GM13976 (cell line): ENCODE measurements at places on chromosomes 7 and 10.

GRCh38 chr10:104334965-104335650 is 3.2 kb downstream of the ITPRIP start:
- no peak for DNase-seq

DNA sequence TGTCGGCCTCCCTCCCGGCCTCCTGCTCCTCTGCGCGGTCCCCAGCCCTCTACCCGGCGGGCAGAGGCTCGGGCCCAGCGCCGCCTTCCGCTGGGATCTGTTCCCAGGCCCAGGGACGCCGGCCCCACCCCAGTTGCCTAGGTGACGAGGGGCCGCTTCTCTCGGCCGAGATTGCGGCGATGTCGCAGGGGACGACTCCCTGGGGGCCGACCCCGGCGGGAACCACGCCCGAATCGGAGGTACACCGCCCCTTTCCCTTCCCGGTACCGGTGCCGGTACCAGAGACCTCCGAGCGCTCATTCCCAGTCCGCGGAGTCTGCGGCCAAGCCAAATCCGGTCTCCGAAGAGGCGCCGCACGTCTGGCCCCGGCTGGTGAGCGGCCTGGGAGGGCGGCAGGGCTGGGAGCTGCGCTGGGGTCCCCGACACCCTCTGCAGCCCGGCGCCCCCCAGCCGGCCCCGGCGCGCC is at the start of gene CABCOCO1:
CABCOCO1 (plus strand) TSS at position 136 of the 466 bp plus-strand sequence; CDS start at position 180, 44 bp downstream.
- no peak for DNase-seq

- no peak for DNase-seq
These were observed 109.9 kb downstream of the ZMIZ1 start for GRCh38 chr10:79178614-79179163.

- no peak for DNase-seq
These were observed 5.2 kb downstream of the NEUROD6 start for GRCh38 chr7:31335161-31335856.

GRCh38 chr7:30148426-30148825 is 13.6 kb downstream of the MTURN start:
- DNase-seq, result no peak

- DNase-seq, result no peak
These were observed 56.3 kb downstream of the LHPP start for GRCh38 chr10:124517931-124518330.

DNA sequence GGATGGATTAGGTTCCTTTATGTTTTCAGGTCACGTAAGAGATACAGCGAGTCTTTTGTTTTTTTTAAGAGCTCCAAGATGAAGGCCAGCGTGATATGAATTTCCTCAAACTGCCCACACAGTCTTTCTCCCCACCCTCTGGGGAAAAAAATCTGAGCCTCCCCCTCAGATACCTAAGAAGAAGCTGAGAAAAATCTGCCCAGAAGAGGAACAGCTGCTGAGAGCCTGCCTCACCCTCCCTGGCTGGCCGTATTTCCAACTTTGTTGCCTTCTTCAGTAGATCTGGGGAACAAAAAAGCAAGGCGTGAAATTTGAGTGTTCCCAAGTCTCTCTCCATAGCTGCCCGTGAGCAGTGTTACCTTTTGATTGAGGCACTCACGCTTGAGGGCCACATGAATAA is 208.1 kb downstream of the KIAA1217 start:
- no peak for DNase-seq

GRCh38 chr7:31466036-31466435 is 47.9 kb upstream of the ITPRID1 start:
- DNase-seq, result no peak

DNA sequence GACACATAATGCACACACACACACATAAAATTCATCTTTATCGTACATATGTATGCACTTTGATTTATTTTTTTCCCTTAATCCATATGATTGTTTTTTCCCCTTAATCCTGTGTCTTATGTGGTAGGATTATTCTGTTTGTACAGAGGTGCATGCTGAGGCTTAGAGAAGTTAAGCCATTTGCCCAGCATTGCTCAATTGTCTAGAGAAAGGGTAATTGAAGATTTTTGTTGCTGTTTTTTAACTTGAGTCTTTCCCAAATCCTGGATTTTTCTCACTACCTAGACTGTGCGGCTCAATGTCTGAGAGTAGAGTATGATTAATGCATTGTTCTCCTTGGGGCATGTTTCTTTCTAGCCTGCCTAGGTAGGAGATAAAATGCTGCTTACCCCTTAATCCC is 35.0 kb downstream of the WBP1L start:
- no peak for DNase-seq

GRCh38 chr10:118735294-118735693 is 19.5 kb downstream of the CACUL1 start:
- no peak for DNase-seq

GRCh38 chr10:124534826-124535601 is 73.4 kb downstream of the LHPP start:
- no peak for DNase-seq

GRCh38 chr7:35823440-35823839 is 22.6 kb downstream of the SEPTIN7 start:
- no peak for DNase-seq

DNA sequence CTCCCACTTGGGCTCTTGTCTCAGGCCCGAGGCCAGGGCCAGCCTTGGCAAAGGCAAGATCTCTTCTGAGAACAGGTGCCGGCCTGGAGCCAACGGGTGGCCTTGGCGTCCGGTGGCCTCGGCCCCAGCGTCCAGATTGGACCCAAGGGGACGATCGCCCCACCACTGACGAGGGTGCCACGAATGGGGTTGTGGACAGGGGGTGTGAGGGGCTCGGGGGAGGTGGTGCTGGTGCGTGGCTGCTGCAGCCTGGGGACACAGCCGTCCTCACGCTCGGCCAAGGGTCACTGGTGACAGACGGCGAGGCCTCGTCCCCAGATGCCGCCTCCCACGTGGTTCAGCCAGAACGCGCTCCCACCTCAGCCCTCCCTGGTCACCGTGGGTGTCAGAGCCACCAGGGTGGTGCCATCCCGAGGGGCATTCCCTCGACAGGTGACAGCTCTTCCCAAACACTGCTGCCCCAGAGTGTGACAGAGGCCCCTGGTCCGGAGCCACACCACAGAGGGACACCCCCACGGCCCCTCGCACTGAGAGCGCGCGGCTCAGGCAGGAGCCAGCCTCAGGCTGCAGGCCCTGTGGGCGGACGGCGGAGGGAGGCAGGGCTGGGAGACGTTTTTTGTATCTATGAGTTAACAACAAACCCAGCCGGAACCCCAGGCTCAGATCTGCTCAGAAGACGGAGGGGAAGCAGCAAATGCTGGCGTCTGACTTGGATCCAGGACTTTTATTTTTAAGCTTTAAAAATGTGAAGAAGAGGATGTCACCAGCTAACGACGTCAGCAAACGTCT is 18.5 kb upstream of the CFAP46 start:
- DNase-seq, result no peak

DNA sequence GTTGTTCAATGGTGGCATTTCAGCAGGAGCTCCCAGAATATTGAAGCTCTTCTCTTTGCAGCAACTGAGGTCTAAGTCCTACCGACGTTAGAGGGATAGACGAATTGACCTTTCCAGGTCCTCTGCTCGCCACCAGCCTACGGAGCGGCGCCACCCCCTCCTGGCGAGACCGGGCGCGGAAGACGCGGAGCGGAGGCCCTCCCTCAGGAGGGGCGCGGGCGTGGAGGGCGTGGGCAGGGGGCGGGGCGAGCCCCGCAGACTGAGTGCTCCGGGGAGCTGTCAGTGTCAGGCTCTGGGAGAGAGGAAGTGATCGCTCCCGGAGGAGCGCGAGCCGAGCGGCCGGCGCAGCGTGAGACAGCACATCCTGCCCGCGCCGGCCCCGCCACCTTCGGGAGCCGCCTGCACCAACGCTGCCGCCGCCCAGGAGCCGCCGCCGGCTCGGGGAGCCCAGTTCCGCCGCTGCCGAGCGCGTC is at the start of gene DYNC1I1:
DYNC1I1 (plus strand) TSS at position 257 of the 473 bp plus-strand sequence. CDS start 32,176 bp downstream, outside the sequence.
- DNase-seq, result peak; percentile 84

DNA sequence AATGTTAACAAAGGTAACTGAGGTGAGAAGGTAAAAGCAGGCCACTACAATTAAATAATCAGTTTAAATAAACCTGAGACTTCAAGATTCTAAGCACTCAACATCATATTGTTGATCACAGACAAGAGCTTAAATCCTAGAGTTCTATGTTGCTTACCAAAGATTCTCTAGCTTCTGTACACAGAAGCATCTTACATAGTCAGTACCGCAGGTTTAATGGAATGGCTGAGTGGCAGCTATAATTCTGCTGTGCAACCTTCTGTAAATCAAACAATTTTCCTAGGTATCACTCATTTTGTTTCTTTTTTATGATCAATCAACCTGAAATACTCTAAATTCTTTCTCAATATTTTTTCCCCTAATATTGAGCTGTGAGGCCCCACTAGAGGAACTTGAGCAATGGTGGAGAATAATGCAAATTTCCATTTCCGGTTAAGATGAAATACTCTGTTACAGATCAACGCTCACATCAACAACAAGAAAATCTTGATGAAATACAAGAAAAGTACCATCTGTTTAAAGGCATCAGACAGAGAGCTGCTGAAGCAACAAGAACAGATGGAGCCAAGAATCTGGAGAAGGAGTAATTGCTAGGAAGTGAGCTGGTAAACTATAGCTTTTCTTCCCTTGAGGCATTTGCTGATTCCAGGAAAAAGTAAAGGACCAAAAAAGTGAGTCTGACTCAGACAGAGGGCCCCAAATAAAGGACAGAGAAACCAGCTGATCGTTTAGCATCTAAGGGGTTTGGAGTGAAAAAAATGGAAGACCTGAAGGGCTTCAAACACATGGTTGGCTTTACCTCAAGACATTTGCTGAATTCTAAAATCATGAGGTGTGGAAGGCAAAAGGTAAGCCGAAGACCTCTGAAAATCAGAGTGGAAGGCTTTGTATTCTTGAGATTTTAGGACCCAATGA is 22.6 kb downstream of the PNPLA8 start:
- DNase-seq, result peak; percentile 36

GRCh38 chr7:39429421-39429820 is 136.8 kb upstream of the YAE1 start:
- no peak for DNase-seq

- DNase-seq, result no peak
These were observed 101.7 kb downstream of the HOXA1 start for GRCh38 chr7:26993816-26994810.

DNA sequence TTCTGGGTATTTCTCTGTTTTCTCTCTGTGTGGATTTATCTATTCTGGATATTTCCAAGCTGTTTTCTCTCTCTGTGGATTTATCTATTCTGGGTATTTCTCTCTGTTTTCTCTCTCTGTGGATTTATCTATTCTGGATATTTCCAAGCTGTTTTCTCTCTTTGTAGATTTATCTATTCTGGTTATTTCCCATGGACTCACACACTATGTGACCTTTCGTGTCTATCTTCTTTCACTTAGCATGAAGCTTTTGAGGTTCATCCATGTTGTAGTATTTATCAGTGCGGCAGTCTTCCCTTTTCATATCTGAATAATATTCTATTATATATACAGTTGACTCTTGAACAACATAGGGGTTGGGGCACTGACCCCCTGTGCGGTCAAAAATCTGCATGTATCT is 435.0 kb upstream of the CNTNAP2 start:
- no peak for DNase-seq

DNA sequence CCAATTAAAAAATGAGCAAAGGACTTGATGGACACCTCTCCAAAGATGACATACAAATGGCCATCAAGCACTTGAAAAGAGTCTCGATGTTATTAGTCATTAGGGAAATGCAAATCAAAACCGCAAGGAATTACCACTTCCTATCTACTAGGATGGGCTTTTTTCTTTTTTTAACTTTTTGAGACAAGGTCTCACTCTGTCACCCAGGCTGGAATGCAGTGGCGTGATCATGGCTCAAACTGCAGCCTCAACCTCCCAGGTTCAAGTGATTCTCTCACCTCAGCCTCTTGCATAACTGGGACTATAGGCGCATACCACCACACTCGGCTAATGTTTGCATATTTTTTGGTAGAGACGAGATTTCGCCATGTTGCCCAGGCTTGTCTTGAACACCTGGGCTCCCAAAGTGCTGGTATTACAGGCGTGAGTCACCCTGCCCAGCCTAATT is 13.6 kb downstream of the NKX1-2 start:
- DNase-seq, result no peak

GRCh38 chr10:99285881-99286280 is 43.3 kb upstream of the CNNM1 start:
- no peak for DNase-seq

- DNase-seq, result peak; percentile 38
These were observed 22.3 kb downstream of the COX15 start for GRCh38 chr10:99709480-99710229.

DNA sequence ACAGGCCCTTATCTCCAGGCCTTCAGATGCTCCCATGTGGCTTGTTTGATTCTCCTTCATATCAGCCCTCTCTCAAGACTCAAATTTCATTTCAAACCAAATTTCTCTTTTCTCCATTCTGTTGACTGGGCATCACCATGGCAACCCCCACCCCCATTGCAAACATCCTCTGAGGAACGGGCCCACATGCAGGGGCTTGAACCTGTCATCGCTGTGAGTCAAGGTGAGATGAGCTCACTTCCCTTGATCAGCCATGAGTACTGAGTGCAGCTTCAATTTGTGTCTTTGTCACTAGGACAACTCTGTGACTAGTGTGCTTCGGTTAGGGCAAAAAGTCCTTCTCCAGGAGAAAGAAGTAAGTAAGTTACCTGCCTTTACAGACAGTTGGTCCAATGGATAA is 41.9 kb downstream of the CALML3 start:
- no peak for DNase-seq

DNA sequence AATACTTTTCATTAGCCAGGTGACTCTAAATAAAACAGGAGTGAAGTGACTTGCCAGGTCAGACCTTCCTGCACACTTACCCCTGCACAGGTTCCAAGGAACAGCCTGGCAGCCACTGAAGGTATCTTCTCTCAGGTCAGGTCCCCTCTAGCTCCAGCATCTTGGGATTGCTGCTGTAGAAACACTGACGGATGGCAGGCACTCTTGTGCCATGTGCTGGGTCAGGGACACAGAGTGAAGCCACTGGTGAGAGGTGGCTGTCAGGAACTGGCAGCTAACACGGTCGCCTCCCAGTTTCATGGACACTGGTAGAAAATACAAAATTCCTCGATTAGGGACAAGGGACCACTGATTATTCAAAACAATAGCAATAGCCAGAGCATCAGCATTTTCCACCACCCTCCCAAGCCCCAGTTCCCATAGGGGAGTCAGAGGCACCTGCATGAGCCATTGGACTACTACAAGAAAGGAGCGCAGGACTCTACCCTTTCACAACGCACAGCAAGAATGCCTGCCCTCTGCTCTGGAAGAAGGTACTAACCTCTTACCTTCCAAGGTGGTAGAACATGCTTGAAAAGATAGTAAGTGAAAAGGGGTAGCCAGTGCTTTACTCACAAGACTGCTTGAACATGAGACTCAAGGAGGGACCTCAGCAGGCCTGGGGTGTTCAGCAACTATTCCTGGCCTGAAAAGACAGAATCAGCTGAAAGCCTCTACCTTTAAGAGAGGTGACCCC is 5.1 kb upstream of the MYO1G start:
- no peak for DNase-seq

- peak; percentile 87 for DNase-seq
These were observed 5.5 kb downstream of the ELOVL3 start for GRCh38 chr10:102231357-102232318.

DNA sequence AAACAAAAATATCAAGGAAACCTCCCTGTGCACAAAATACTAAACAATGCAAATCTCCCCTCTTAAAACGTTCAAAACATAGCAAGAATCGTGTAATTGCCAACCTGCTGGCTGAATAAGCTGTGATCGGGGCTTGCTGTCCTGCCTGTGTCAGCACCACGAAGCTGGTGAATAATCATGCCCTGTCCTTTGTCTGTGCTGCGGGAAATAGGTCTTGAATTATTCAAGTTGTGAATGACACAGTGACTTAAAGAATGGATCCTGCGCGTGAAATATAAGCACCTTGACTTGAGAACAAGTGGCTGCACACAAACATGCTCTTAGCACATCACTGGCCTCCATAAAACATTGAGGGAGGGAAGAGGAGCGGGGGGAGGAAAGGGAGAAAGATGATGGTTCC is 130.2 kb downstream of the OAT start:
- DNase-seq, result no peak

GRCh38 chr7:64618785-64619456 is 47.0 kb upstream of the ZNF107 start:
- DNase-seq, result no peak
